Dermis microvascular lymphatic vessel endothelial cell (primary cell): ENCODE measurements at places on chromosomes 16 and 17. TPM values are rescaled to one million over a fixed set of nuclear protein-coding genes. Genes with fewer than 3 reads are reported as not detected.

SLC6A2 gene
- under 0.01 TPM in 1 of 2 replicates, not detected in the other for total RNA-seq

KRTAP2-1 gene
- not detected in 2 replicates for total RNA-seq

MLKL gene
- 9.6 and 14.4 TPM in 2 replicates for total RNA-seq

RMI2 gene
- total RNA-seq, result 3.7 and 6.7 TPM in 2 replicates

CCL8 gene
- 0.13 TPM in 2 replicates for total RNA-seq
